ENCODE measurements at places on chromosomes 5 and 9. TPM values are rescaled to one million over a fixed set of nuclear protein-coding genes. Genes with fewer than 3 reads are reported as not detected.

Gene PTGS1
- total RNA-seq: 5.0 TPM

Gene SLC6A19
- total RNA-seq: not detected

Gene FREM1
- total RNA-seq: 18.2 TPM

Gene LCN10
- total RNA-seq: not detected

Gene CNTNAP3
- 18.9 TPM for total RNA-seq

Gene SLC25A48
- 1.9 TPM for total RNA-seq

Gene GNAQ
- total RNA-seq: 56.4 TPM

Gene SLIT3
- 21.4 TPM for total RNA-seq

Gene NTRK2
- total RNA-seq: 60.3 TPM

Gene IL13
- not detected for total RNA-seq

Gene SLC36A2
- total RNA-seq: 3.1 TPM

Gene IFNA21
- not detected for total RNA-seq

Gene MCCC2
- total RNA-seq: 47.6 TPM

Gene CDO1
- total RNA-seq: 16.8 TPM

Gene TNFSF15
- 1.8 TPM for total RNA-seq

Gene TAF11L9
- not detected for total RNA-seq

Gene RANBP6
- 46.9 TPM for total RNA-seq

Gene IL33
- total RNA-seq: 21.3 TPM

Gene KDM4C
- total RNA-seq: 51.6 TPM

Gene THOC3
- 48.6 TPM for total RNA-seq

Gene PCDHGB4
- total RNA-seq: 5.9 TPM

Gene PPP3R2
- total RNA-seq: not detected

Gene FBLL1
- total RNA-seq: 6.9 TPM

Gene MEIKIN
- total RNA-seq: 3.9 TPM

Gene APBA1
- 7.7 TPM for total RNA-seq

Gene FOXD4L5
- total RNA-seq: not detected

Gene WDR38
- not detected for total RNA-seq

Gene OBP2B
- total RNA-seq: not detected

Gene PCDHB13
- 4.4 TPM for total RNA-seq

Gene OTULINL
- total RNA-seq: 4.4 TPM

Gene ADAMTS12
- total RNA-seq: 28.7 TPM

Gene SLC34A1
- total RNA-seq: not detected

Gene CDK9
- 47.2 TPM for total RNA-seq

Gene GBA2
- 43.6 TPM for total RNA-seq

Gene MARCOL
- not detected for total RNA-seq

Gene NUTM2F
- total RNA-seq: not detected

Gene TRIM36
- total RNA-seq: 1.8 TPM

Gene NIPAL4
- 2.1 TPM for total RNA-seq

Gene ZCCHC10
- total RNA-seq: 26.4 TPM

Gene GADD45G
- total RNA-seq: 22.2 TPM

Gene PCDHB6
- total RNA-seq: 0.82 TPM

Gene GABRA1
- not detected for total RNA-seq

Gene FOXD1
- 5.1 TPM for total RNA-seq

Gene OCLN
- 8.0 TPM for total RNA-seq

Gene STXBP1
- total RNA-seq: 12.8 TPM

Gene GABRG2
- total RNA-seq: not detected

Gene SPATA31C1
- total RNA-seq: 0.21 TPM

Gene RGS3
- 59.9 TPM for total RNA-seq

Gene AGPAT2
- 24.6 TPM for total RNA-seq

Gene MYOT
- 254 TPM for total RNA-seq

Gene MLANA
- not detected for total RNA-seq

Gene NRARP
- 18.8 TPM for total RNA-seq

Gene CCDC69
- total RNA-seq: 21.5 TPM

Gene SNAPC3
- total RNA-seq: 50.7 TPM

Gene BTF3
- 332 TPM for total RNA-seq

Gene DMGDH
- 1.8 TPM for total RNA-seq
